ENCODE measurements at places on chromosomes 16 and 17.

DNA sequence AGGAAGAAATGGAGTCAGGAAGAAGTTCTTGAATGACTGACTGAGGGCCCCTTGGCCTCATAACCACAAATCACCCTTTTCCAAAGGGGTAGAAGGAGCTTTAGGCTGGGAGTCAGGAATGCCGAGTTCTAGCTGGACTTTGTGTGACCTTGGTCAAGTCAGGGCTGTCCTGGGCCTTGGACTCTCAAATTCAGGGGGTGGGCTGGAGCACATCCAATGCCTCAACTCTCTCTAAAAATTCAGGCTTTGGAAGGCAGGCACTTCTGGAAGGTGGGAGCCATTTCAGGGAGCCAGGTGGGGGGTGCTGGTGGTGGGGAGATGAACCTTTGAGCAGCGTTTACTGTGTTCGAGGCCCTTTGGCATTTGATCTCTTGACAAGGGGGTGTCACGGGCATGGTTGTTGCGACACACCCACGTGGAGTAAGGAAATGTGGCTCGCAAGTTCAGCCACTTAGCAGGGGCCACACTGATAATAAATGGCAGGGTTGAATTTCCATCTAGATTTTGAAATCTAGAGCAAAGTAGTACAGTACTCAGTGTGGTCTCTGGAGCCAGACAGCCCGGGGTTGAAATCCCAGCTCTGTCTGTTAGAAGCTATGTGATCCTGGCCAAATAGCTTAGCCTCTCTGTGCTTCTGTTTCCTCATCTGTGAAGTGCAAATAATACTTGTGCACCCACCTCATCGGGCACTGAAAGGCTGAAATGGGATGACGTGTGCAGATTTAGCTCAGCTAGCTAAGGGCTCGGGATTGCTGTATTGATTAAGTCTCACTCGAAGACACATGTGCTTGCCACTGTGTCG is 47.1 kb upstream of the CIBAR2 start:
- DNase-seq: no peak

DNA sequence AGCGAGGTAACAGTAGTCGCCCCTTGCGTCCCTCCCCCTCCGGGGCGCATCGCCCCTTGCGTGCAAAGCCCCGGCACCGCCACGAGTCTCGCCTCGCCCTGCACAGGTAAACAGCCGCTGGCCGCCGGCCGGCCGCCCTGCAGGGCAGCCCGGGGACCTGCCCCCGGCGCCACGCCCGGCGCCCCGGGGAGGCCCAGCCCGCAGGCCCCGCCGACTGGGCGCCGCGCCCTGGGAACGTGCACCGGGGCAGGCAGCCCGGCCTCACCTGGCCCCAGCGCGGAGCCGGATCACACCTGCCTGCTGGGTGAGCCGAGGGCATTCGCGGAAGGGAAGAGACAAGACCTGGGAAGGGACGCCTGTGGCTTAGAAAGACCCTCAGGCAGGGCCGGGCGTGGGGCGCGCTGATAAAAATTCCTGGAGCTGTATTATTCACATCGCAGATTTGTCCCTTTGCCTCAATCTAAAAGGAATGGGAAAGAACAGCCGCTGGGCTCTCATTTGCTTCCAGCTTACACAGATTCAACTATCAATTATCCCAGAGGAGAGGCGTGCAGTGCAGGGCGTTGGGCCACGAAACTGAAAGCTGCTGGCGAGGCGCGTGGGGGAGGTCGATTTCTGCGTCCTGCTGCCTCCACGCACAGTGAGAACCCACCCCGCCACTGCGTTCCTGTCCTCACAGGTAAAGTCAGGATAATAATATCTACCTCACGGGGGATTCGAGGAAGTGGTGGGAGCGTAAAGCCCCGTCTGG is 451.9 kb downstream of the SLC39A11 start:
- no peak for DNase-seq

- no peak for DNase-seq
Observed at GRCh38 chr16:55302635-55303034, 21.4 kb upstream of the IRX6 start.

DNA sequence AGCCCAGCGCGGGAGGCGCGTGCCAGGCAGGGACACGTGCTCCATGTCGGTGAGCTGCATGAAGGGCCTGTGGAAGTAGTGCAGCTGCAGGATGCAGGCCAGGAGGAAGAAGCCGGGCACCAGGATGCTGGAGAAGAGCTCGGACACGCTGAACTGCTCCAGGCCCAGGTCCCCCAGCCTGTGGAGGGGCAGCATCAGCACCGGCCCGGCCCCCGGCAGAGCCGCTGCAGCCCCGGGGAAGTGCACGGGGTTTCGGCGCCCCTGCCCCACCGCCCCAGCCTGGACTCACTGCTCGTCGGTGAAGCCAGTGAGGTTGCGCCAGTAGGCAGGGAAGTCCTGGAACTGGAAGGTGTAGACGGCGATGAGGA is 28.0 kb downstream of the CTU2 start:
- no peak for DNase-seq

GRCh38 chr16:3173892-3174617 is 13.9 kb upstream of the OR1F1 start:
- DNase-seq: no peak

DNA sequence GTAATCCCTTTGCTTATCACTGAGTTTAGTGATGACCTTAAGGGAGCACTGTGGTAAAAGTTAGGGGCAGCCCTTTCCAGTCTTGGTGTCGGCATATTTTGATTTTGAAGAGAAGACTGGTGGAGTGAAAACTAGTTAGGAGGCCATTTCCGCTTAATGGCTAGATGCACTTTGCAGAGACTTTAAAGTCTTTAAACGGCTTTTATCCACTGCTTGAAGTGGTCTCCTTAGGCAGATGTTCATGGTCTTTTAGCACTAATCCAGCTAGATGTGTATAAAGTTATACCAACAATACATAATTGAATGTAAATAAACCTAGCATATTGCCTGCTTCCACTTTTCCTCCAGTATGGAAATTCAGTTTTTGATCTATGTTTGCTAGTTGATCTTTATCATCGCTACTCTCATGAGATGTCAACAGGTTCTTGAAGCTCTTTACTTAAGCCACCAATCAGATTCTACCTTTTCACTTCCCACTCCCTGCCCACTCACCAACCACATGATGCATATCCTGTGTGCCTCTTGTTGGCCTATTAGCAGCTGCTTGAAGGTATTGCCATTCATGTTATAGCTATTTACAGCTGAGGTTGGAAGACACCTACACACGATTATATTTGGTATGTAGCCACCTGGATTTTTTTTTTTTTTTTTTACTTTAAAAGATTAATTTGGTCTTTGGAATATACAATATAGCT is 132.0 kb downstream of the NLK start:
- peak; percentile 26 for DNase-seq

DNA sequence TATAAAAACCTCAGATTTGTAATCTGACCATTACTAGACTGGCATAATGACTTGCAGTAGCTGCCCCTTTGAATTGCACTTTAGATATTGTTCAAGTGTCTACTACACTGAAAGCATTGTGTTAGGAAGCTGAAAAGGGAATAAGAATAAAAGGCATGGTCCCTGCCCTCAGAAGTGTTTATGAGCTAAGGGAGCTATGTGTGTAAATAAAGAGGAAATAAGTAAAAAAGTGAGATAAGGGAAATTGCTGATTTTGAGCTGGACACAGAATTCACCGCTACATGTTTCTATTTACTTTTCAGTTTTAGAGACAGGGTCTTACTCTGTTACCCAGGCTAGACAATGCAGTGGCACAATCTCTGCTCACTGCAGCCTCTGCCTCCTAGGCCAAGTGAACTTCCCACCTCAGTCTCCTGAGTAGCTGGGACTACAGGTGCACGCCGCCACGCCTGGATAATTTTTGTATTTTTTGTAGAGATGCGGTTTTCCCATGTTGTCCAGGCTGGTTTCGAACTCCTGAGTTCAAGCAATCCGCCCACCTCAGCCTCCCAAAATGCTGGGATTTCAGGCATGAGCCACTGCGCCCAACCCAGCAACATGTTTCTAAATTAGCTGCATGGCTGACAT is 57.0 kb downstream of the GRB2 start:
- DNase-seq: no peak

DNA sequence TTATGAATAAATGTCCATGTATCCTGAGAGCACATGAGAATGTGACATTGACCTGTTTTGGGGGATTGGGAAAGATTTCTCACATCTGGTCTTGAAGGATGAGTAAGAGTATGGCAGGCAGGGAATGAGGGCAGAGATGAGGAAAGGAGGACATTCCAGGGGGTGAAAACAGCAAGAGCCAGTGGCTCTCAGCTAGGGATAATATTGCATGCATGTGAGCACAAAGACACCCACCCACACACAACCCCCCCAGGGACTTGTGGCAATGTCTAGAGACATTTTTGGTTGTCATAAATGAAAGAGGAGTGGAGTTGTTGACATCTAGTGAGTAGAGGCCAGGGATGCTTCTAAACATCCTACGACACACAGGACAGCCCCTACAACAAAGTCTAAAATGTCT is 6.0 kb downstream of the MYO1D start:
- DNase-seq: no peak

GRCh38 chr16:22206842-22207714 is 1.0 kb downstream of the EEF2K start:
- DNase-seq: peak; percentile 67

DNA sequence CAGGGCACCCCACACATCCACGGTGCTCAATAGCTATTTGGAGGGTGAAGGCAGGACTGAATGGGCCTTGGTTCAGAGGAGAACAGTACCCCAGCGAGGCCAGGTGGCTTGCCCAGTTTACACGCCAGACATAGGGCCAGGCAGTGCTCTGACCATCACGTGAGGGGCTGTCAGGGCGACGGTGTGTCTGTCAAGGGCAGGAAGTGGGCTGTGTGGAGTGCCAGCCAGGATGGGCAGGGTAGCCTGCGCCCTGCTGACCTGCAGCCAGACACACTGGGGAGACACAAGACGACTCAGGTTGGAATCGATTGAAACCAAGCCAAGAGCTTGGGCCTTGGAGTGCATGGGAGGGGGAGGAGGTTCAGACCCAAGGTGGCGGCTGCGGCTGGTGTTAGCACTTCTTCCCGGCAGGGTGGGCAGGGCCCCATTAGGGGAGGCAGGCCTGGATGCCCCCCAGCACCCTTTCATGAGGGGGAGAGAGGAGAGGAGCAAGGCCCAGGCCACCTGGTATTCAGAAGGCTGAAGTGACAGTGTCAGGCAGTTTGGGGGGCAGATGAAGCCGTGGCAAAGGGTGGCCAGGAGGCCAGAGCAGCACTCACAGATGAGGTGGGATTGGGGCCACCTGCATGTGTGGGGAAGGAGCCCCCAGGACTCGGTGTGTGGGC is 68.2 kb downstream of the SREBF1 start:
- DNase-seq: no peak

DNA sequence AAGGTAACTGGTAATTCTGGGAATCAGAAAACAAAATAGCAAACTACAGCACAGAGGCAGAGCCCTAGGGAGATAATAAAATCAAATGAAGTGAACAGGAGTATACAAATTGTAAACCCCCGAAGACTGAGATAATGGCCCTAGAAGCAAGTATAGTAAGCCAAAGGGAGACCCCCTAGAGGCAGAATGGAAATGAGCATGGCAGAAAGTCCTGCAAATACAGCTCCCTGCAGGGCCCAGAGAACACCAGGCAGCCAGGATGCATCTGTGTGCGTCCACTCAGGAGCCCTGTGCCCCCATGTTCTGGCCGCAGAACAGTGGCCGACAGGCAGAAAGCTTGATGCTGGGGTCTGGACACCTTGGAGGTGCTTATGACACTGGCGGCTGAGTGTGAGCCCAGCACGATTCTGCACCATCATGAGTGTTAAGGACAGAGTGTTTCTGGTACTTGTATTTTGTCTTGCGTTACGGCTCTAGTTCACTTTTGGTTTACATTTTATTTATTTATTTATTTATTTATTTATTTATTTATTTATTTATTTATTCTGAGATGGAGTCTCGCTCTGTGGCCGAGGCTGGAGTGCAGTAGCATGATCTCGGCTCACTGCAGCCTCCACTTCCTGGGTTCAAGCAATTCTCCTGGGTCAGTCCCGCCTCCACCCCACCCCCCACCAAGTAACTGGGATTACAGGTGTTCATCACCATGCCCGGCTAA is 48.7 kb downstream of the RGS9 start:
- DNase-seq: no peak

GRCh38 chr16:65896448-65897153 is 469.9 kb upstream of the CDH5 start:
- DNase-seq: no peak

DNA sequence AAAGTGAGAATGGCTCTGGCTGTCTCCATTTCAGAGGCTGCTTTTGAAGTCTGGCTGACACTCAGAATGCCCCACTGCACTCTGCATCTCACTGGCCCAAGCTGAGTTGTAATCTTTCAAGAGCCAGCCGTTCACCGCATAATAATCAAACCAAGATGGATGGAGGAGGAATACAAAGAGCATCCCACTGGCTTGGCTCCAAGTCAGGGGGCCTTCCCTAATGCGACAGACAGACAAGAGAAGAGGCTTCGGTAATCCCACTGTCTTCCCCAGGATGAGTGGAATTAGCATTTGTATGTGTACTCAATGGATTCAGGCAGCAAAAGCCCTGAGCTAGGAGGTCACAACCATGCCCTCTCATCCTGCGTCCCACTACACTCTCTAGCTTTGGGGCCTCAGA is 68.0 kb downstream of the CBLN1 start:
- no peak for DNase-seq

DNA sequence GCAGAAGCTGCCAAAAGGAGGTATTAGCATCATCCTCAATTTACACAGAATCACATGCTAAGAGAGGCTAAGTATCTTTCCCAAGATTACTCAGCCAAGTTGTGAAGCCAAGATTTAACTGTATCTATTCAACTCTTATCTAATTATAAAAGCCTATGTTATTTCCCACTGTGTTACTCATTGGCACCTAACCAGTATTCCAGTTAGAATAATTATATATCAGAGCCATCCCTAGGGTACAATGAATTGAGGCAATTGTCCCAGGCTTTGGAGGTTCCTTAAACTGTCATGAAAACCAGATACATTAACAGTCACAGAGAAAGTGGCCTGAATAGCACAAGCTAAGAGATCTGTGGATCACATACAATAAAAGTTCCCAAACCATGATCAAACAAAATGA is 10.9 kb upstream of the AMFR start:
- DNase-seq: no peak

- no peak for DNase-seq
Observed at GRCh38 chr17:63295288-63295687, 150.8 kb downstream of the CYB561 start.

Data from CD4-positive, alpha-beta T cell treated with Interleukin-4 for 1 hour (primary cell).